Ascending aorta (tissue), 2 donors: ENCODE measurements at places on chromosomes 12 and 14.

GRCh38 chr14:20723488-20723887 is 22.2 kb upstream of the EDDM3A start:
- no peak for DNase-seq

DNA sequence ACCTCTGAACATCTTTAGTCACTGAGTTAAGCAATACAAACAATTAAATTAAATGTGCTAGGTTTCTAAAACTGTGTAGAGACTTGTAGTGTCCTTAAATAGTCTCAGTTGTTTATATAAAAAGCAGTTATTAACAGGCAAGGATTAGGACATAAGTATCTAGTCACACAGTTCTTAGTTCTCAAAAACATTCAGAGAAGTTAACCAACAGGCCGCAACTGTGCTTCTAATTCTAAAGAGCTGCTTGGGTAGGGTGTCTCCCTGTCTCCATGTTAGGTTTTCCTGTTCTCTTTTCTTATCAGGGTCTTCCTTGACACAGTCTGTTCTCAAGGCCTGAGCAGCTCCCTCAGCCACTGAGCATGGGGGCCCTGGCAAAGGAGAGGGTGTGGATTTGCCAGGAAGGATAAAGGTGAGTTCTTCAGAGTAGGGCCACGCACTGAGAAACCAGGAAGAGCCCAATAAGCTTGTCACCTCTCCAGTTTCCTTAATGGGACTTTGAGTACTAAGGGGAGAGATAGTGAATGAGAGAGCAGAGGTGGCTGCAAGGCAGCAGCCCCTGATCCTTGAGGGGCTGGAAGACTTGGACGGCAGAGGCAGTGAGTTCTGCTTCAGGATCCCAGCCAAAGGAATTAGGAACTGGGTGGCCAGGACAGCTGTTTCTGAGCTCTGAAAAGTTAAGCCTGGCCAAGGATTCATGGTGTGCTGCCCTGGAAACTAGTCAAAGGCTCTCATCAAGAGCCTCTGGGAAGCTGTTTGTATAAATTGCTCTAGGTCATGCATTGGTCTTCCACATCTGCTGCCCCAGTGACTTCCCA is 177.3 kb downstream of the MYRFL start:
- DNase-seq = no peak

DNA sequence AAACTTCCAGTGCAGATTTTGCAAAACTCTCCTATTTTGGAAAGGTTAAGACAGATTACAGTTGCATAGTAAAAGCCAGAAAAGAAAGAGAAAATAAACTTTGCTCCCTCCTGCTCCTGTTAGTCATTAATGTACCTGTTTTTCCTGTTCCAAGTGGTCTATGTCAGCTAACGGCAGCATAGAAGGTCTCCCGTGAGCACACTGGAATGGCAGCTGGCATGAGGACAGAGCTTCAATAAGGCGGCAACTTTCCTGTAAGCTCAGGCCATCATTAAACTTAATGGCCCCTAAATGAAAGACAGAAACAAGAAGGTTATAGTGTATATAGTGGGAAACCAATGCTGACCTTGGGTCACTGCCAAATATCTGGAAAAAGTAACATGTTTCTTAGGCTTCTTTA is 16.0 kb downstream of the EIF2B2 start:
- no peak for DNase-seq

DNA sequence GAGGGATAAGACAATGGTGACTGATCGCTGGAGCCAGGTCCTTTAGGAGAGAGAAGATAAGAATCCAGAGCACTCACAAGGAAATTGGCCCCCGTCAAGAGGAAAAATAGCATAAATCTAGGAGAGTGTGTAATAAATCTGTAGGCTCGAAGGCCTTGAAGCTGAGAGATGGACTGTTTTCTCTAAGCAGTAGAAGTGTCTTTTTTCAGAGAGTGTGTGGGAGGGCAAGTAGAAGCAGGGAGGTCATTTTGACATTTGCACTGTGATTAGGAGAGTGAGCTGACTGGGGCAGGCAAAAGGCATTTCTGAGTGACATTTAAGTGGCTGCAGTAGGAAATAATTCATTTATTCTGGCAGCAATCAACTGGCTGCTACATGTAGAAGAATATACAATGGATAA is 78.0 kb upstream of the DDHD1 start:
- DNase-seq = no peak

GRCh38 chr12:92988622-92989130 is 59.6 kb upstream of the EEA1 start:
- no peak for DNase-seq

- no peak for DNase-seq
These were observed 331.9 kb upstream of the DIO2 start for GRCh38 chr14:80543211-80543610.

- no peak for DNase-seq
These were observed 14.1 kb upstream of the NUMB start for GRCh38 chr14:73472185-73473114.

DNA sequence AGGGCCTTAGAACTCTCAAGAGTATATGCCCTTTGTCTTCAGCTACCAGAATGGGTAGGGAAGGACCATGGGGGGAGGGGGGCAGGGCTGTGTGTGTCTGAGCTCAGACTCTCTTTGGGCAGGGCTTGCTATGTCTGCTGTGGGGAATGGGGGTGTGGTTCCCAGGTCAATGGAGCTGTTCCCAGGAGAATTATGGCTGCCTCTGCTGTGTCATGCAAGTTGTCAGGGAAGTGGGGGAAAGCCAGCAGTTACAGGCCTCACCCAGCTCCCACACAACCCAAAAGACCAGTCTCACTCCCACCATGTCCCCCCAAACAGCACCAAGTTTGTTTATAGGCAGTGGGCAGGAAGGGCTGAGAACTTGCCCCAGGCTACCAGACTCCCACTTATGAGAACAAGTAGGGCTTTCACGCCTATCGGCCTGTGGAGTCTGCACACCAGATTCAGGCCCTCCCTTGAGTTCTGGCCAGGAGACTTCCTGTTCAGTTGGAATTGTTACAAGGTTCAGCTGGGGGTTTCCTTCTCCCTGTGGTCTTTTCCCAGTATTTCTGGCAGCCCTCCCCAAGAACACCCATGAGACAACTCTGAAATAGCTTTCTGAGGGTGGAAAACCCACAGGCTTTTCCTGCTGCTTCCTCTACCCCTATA is 6.1 kb upstream of the SERPINA11 start:
- DNase-seq = no peak
